ENCODE measurements at places on chromosomes 1 and 21.

DNA sequence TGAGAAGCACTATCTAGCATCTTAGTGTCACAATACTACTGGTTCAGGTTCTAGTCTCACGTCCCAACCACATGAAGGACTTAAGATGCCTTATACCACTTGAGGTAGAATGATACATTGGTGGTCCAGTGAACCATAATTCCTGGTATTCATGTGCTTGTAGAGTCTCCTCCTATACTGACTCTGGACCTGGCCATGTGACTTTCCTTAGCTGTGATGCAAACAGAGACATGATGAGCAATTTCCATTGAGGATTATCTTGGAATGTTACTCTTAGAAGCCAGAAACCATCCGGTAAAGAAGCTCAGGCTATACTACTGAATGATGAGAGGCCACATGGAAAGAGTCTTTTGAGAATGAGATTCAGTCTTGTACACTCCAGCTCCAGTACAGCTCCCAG is 105.7 kb downstream of the NME7 start:
- DNase-seq, result no peak

DNA sequence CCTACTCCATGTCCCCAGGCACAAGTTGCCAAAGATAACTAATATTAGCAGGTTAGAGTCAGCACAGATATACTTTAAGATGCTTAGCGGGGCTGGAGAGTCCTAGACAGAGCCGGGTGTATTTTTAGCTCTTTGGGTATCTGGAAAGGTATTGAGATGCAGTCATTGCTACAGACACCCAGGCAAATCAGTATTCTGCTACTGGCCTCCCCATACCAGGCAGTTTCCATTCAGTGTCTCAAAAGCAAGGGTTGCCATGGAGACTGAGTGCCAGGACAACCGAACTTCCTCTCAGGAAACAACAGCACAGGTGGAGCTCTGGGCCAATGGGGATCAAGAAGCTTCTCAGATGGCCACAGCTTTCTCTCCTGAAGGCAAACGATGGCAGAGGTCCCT is 45.3 kb downstream of the KCNC4 start:
- DNase-seq, result no peak

- no peak for DNase-seq
Measured at GRCh38 chr1:104932949-104933679, 1183.4 kb downstream of the AMY1C start.

GRCh38 chr1:23554481-23555269 is 4.6 kb downstream of the ID3 start:
- peak; percentile 75 for DNase-seq

DNA sequence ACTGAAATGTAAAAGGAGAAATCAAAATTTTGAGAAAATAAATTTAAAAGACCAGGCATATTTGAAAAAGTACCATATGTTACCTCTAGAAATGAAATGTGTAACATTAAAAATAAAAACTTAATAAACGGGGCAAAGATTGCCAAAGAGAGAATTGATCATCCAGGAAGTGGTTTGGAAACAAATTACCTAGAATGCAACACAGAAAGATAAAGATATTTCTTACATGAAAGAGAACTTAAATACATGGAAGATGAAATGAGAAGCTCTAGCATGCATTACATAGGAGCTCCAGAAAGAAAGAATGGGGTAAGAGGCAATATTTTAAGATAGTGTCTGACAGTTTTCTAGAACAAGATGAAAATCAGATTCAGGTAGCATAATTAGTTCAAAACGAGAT is 235.9 kb upstream of the IRF2BP2 start:
- DNase-seq, result no peak

DNA sequence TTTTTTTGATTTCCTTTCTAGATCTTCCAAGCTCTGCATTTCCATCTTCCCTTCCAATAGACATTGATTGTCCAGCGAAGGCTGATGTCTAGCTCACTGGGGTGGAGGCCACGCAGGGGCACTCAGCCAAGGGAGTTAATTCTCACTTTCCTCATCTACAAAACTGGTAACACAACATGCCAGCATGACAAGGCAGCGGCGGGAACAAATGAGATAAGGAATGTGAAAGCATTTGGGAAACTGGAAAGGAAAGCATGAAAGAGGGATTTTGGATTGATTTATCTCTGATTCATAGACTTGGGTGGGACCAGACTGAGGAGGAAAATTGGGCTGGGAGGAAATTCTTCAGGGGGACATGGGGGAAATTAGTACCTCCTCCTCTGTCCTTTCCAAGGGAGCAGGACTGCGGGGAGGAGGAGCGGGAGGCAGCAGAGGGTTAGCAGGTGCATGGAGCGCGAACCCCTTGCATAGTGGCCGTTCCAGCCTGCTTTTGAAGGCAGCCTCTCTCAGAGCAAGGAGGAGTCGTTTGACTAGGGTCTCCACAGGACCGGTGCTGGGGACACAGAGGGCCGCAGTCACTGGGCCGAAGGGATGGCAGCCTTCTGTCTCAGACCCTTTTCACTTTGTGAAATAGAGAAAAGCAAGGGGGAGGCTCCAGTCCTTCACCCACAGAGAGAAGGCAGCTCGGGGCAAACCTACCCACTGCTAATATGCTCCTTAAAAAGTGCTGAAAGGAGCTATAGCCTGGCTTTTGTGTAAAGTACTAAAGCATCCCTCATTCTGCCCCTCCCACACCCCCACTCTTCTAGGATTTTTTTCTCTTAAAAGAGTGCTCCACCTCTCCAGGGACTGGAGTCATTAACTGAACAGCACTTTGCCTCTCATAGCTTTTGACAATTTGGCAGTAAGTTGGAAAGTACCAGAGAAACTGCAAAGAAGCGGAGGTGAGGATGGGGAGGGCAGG is 89.2 kb downstream of the PLXNA2 start:
- DNase-seq, result no peak

DNA sequence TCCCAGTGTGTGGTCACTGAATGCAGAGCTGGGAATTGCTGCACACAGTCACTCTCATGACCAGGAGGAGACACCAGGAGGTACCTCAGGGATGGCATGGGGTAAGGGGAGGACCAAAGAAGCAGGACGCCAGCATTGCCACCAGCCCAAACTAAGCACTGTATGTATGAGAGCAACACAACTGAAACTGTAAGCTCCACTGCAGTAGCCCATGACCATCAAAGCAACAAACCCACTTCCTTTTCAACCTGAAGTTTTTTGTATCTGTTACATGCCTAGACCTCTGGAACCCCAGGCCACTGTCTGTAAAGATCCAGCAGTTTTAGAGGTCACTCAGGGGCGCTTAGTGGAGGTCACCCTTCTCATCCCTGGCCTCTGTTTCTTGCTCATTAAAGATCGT is 164.3 kb downstream of the SETD4 start:
- DNase-seq, result no peak

DNA sequence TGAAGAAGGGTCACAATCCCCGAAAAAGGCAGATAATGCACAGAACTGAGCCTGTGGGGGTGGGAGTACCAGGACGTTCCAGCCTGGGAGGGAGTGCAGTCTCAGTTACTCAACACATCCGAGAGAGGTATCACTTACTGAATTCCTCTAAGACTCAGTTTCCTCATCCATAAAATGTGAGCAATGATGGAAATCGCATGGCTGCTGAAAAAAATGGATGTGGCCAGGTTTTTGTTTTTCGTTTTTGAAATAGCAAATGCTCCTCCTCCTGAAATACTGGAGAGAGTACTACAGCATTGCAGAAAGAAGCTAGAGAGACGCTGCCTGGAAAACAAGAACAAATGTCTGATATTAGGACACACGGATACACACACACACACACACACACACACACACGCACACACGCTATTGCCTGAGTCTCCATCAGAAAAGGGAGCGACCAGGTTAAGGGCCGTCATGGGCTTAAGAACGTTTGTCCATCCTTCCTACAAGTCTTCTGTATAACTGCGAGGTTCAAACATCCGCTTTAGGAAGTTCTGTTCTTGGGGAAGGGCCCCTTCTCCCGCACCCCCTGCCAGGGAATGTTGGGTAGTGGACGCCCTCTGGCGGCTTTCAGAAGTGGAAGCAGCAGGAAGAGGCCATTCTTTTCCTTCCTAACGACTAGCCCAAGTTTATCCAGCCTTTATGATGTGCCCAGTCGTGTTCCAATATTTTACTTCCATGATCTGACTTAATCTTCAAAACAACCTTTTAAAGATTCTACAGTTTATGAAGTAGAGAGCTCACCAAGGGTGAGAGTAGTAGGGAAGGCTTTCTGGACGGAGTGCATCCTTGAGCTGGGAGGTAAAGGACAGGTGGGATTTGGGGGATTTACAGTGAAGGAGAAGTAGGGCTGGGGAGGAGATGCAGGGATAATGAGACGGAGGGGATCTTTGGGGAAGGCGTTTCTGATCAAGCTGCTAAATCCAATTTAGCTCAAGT is 699 bp upstream of the NES start:
- peak; percentile 81 for DNase-seq

GRCh38 chr1:201139756-201140155 is 12.8 kb upstream of the ASCL5 start:
- no peak for DNase-seq

DNA sequence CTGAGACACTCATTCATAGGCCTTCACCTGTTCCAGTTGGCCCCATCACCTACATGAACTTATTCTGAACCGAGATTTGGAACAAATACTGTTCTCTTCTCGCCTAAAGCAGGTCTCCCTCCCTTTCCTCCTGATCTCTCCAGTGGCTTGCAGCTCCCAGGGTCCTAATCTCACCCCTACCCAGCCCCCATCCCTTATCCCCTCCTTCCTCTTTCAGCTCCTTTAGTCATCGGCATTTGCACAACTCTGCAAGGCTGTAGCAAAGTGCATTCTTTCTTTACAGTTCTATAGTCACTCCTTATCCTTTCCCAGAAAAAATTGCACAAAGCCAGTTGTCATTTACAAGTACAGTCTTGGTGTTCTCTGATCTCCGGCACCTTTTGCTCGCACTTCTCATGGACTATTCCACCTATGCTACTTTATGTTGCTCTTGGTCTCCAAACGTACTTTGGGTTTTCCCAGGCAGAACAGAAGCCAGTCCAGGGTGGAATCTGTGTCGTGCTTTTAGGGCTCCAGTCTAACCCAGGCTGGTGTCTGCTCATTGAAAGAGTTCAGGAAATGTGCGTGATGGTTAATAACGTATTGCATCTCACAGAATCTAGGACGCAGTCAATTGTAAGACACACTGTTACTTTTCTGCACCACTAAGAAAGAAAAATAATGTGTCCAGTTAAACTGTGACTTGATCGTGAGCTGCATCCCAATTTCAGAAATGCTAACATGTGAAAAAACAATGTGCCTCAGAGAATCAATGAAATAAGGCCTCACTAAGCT is 965 bp downstream of the ABCA4 start:
- no peak for DNase-seq

GRCh38 chr1:202951437-202951836 is 6.7 kb downstream of the ADIPOR1 start:
- DNase-seq, result peak; percentile 23

- no peak for DNase-seq
Measured at GRCh38 chr21:32779983-32780382, 8.4 kb upstream of the PAXBP1 start.

- no peak for DNase-seq
Measured at GRCh38 chr1:116454940-116455339, 81.9 kb downstream of the ATP1A1 start.

DNA sequence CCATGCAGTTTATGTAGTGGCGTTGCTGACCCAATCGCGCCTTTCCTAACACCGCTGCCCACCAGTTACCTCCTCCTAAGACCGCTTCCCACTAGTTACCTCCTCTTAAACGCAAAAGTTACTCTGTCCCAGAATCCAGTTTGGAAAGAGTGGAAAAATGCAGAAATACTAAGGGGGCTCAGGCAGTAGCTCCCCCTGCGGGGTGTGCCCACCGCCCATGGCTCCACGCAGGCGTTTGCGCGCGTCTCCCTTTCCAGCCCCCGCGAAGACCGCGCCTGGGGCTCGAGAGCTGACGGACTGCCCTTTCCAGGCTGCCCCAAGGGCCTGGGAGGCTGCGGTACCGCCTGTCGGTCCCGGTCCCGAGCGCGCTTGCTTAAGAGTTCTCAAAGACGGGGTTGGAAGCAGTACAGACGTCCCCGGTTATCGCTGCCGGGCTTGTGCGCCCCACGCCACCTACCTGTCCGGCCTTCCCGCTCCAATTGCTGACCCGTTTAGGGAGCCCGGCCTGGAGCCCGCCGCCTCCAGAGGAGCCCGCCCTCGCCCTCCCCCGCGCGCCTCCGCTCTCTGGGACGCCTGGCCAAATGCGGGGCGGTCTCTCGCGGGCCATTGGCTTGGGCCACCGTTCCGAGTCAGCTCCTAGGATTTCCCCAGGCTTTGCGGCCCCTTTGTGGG is 414.1 kb upstream of the ESRRG start:
- DNase-seq, result no peak

DNA sequence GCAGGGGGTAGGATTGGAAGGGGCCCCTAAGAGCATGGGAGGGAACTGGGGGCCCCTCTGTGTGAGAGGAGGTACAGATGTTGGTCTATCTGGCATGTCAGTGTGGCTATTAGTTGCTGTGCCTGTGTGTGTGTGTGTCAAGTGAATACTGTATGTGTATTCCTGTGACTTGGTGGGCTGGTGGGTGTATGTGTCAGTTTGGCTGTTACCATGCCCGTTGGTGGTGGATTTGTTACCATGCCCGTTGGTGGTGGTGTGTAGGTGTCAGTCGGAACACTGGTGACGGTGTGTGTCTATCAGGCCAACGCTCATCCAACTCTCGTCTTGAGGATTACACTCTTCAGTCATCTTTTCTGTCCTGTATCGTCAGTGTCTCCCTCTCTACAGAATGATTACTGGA is 22.6 kb downstream of the TFAP2E start:
- DNase-seq, result no peak

- no peak for DNase-seq
Measured at GRCh38 chr1:40038697-40039096, 1.8 kb upstream of the CAP1 start.

DNA sequence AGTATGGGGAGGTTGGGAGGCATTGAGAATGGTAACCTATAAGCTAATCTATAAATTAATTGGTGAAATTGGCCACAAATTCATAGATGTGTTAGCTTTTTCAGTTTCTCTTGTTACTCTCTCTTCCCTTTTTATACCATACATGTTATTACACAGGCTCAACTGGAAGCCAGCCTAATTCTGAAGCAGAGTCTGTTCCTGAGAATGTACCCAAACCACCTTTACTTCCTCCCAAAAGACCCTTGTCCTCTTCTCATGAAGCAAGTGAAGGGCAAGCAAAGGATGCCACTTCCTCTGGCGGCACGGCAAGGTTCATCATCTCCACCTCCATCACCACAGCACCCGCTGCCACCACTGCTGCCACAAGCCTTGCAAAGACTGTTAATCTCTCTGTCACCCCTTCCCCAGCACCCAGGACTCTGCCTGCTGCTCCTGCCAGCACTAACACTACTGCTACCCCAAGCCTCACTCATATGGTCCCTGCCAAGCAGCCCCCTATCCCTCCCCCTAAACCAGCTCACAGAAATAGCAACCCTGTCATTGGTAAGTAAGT is 39.5 kb upstream of the RCC1 start:
- no peak for DNase-seq

DNA sequence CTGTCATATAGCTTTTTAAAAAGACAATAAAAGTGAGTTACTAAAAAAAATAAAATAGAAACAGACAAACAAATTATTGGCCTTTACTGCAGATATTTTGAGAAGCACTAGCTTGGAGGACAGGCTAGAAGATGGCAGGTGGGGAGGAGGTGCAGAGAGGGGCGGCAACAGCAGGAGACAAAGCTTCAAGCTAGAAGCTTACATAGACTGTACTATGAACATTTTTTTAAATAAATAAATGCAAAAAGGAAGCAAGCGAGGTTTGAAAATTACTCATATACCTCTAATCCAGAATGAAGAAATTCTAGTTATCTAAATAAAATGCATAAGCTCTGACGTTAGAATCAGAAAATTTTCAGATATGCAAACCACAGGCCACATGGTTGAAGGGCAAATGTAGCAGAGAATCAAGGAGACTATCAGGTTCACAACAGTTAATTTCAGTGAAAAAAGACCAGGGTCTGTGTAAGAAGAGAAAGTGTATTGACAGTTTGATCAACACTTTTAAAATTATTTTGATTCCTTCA is 54.9 kb downstream of the NRIP1 start:
- DNase-seq, result peak; percentile 66
